Activated gamma-delta T cell treated with anti-CD3 and anti-CD28 coated beads, Interleukin-2, amount 50 U/mL, for 16 hours (primary cell): ENCODE measurements at places on chromosomes 4 and X.

DNA sequence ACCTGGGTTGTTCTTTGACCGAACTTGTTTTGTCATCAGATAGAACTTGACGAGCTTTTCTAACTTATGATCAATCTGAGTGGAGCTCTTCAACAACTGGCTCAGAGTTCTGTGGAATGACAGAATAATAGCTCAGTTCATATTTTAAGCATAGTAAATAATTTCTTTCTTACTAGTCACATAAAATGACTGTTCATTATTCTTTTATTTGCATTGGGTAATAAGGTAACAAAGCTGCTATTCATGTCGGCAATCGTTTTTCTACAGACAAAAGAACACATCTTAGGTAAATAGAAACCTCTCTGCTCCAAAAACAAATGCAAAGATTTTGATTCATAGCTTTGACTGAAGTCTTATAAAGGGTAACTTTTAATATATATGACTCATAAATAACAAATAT lies 57.3 kb upstream of the CXCL8 start:
- DNase-seq = no peak

GRCh38 chr4:52076731-52077130 lies 25.6 kb downstream of the SPATA18 start:
- DNase-seq = no peak

GRCh38 chrX:37353646-37354045 lies 4.5 kb downstream of the PRRG1 start:
- DNase-seq = no peak

- DNase-seq = no peak
Observed at GRCh38 chr4:145779319-145779801, 99.4 kb downstream of the C4orf51 start.

DNA sequence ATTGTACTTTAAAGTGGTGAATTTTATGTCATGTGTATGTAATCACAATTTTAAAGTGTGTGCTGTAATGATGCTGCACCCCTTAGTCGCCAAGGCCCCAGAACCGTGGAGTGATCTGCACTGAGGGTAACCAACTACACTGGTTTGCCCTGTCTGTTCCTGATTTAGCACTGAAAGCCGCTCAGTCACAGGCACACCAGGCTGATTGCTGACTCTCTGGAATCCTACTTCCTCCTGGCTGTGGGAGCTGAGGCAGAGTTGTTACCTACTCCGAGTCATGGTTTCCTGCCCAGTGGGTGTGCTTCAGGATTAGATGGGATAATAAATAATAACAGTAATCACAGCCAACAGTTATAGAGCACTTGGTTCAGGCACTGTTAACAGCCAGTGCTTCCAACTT lies 645.4 kb downstream of the BCOR start:
- no peak for DNase-seq
